ENCODE measurements at places on chromosomes 1 and 21.

DNA sequence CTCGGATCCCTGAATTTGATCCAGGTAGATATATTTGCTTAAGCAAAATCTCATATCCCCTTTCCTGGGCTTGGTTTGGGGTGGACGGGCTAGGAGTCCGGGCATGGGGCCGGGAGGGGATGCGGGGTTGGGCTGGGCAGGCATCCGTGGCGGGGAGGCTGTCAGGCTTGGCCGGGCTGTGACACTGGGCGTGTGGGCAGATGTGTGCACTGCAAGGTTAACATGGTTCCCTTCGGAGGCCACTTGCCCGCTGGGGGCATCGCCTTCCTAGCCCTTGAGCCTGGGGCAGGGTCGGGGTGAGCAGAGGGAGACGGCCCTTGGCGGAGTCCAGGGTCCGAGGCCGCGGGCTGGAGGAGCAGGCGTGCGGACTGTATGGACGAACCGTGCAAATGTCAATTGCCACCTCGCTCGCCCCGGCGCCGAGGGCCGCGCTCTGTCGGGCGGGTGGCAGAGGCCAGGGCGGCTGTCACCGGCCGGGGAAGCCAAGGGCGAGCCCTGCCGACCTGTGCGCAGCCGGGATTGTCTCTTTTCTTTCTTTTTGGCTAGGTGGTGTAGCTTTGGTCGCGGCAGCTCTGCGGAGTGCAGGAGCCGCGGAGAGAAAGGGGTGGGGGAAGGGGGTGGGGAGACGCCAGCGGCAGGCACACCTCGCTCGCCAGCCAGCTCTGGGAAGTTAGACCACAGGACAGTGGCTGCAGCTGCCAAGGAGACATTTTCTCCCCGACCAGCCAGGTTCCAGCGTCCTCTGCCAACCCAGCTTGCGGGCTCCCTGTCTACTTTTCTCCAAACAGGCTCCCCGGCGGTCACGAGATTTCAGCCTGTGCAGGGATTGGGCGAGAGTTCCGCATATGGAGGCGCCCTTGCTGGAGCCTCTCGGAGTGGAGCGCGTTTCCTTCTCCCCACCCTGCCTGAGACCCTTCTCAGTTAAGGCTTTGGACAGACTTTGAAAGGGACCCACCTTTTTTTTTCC is 1.3 kb downstream of the RCOR3 start:
- DNase-seq, result peak; percentile 89

GRCh38 chr1:204797401-204797800 is 73.3 kb upstream of the NFASC start:
- DNase-seq, result no peak

DNA sequence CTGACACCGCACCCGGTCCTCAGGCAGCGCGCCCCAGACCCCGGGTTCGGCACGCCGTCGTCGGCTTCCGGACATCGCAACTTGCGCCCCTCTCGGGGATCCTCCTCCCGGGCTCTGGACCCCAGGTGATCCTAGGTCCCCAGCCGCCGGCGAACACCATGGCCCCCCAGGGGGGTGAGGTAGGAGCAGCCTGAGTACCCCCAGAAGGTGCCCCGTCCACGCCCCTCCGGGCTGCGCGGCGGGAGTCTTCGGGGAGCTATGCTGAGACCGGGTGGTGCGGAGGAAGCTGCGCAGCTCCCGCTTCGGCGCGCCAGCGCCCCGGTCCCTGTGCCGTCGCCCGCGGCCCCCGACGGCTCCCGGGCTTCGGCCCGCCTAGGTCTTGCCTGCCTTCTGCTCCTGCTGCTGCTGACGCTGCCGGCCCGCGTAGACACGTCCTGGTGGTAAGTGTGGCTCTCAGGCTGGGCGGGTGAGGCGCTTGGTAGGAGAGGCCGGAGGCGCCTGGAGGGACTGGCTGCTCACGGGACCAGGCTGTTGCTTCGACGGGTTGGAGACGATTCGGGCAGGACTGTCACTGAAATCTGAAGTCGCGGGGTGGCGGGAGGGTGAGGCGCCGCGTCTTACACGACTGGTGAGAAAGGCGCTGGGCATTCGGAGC is 367 bp downstream of the WNT2B start:
- DNase-seq, result no peak

- peak; percentile 19 for DNase-seq
These were observed 23.5 kb upstream of the RSBN1 start for GRCh38 chr1:113835686-113836290.

GRCh38 chr1:2003541-2004131 is at the start of gene CFAP74:
CFAP74 (minus strand) TSS chr1:2003786; CDS start chr1:1990956, 12,830 bp downstream.
- DNase-seq, result peak; percentile 76

GRCh38 chr1:86762336-86762735 is 58.0 kb downstream of the SH3GLB1 start:
- no peak for DNase-seq

- DNase-seq, result no peak
These were observed 60.0 kb upstream of the ATP5PO start for GRCh38 chr21:33975548-33976081.

- DNase-seq, result no peak
These were observed 7.6 kb downstream of the PADI4 start for GRCh38 chr1:17315542-17316130.

DNA sequence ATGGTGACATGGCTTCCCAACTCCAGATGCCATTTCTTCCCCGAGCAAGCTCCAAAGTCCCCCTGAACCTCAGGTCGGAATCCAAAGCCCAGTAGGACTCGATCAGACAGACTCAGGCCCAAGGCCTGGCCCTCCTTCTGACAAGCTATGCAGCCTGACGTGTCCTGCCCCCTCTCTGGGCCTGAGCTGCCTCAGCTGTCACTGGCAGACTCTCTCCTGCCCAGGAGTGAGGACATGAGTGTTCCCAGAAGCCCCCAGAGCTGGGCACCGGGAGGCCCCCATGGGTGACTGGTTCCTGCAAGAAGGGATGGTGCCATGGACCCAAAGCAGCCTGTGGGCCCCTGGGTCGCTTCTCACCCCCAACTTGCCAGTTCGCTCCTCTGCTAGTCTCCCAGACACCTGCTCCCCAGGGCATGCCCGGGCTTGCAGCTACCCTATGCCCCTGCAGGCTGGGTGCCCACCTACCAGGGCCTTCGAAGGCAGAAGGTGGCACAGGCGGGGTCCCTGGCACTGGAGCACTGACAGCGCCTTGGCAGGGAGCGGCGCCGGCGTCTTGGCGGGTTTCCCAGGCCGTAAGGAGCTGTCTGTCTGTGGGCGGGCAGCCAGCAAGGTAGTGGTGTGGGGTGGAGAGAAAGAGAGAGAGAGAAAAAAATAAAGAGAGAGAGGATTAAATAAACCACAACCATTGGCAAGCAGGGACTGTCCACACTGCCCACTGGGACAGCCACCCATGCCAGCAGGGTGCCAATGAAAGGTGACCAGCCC is 2.3 kb downstream of the EDN2 start:
- no peak for DNase-seq

GRCh38 chr1:207059881-207060280 is 6.8 kb downstream of the PFKFB2 start:
- no peak for DNase-seq

DNA sequence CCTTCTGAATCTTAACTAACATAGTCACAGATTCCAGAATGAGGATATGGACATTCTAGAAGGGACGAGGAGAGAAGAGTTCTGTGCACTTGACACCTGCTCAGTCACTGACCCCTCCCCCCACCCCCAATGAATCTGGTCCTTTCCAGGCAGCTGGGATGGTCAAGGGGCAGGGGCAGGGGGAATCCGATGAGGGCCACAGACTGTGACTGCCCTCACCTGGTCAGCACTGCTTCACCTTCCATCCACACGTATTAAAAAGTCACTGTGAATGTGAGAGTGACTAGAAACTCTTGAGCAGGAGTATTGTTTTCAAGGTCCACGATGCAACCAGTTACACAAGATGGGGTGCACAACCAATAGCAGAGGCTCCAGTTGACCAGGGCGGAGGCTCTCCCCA is 9.5 kb upstream of the PRAMEF12 start:
- no peak for DNase-seq

GRCh38 chr1:66532798-66533783 is 862 bp upstream of the SGIP1 start:
- peak; percentile 4 for DNase-seq

DNA sequence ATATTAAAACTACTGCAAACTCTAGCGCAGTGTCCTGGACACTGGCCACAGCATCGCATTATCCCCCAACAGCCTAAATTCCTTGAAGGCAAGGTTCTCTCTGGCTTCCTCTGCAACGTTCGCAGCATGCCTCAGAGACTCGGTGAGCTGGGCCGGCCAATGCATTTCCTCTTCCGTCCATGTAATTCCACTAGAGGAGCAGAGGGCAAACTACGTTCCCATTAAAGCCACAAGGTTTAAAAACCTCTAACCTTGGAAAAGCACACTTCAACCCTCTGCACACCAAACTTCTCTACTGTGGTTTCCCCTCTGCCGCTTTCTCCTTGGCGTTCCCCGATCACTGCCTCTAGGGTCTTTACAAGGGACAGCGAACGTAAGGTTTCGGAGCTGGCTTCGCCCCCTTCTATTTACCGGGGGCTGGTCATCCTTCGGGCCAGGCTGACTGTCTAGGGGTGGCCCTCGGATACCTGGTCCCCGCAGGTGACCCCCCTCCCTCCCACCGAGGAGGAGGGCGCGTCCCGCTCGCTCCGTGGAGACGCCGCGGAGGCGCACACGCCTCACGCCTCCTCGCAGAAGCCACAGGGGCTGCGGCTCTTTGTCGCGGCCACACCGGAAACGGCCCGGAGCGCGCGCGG is 456 bp upstream of the SMYD2 start:
- no peak for DNase-seq

- DNase-seq, result no peak
These were observed 7.6 kb downstream of the CYP4X1 start for GRCh38 chr1:47031059-47031458.

GRCh38 chr1:19643602-19644394 is at the start of gene NBL1:
NBL1 (plus strand) TSS chr1:19644311; CDS start chr1:19655031, 10,720 bp downstream.
- peak; percentile 59 for DNase-seq

DNA sequence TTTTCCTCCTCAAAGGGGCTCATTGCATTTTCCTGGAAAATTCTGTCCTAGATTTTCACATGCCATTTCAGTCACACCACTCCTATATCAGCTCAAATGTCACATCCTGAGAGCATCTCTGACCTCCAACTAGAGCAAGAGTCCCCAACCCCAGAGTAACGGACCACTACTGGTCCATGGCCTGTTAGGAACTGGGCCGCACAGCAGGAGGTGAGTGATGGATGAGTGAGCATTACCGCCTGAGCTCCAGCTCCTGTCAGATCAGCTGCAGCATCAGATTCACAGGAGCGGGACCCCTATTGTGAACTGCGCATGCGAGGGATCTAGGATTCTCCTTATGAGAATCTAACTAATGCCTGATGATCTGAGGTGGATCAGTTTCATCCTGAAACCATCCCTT is 12.7 kb upstream of the RRP15 start:
- no peak for DNase-seq

- DNase-seq, result peak; percentile 40
These were observed 1.1 kb downstream of the MIA3 start for GRCh38 chr1:222618880-222619596.

DNA sequence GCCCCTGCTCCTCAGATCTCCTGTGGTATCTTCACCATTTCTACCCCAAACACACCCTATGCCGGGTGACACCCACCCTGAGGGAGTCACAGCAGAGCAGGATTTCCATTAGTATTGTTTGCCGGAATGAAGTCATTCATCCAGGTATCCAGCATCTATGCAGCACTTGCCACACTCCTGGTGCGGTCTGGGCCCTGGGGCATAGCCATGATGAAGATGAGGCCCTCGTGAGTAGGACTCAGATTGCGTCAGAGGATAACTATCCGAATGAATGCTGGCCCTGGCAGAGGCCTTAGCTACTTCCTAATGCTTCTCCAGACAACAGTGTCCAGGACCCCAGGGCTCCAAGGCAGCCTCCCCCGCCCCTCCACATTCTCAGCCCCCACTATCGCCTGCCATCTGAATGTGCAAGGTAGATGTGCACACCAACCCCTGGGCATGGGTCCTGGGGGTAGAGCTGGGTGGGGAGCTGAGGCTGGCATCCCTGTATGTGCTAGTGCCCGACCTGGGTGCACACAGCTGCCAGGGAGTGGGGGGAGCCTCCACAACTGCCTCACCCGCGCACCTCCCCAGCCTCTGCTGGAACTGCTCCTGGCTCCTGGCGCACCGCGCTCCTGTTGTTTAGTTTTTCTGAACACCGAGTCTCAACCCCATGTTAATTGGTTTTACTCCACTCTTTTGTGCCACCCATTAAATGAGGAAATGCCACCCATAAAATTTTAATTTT is 25.5 kb upstream of the ZC3H12A start:
- DNase-seq, result no peak

DNA sequence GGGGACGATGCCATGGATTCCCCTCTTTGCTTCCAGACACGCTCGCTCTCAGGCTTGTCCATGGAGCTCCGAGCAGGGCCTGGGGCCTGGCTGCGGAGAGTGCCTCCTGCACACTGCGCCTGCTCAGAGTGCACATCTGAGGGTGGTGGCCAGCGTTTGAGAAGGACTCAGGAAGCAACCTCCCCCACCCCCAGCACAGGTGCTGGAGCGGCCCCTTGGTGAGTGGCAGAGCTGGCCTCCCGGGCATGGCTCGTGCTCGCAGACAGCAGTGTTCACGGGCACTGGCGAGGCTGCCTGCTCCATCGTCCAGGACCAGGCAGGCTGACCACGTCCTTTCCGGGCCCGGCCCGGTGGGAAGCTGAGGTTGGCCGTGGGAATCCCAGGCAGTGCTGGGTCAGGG is 2.8 kb downstream of the SPATC1L start:
- DNase-seq, result no peak

GRCh38 chr1:153506831-153507413 is 28.9 kb downstream of the S100A6 start:
- DNase-seq, result no peak

DNA sequence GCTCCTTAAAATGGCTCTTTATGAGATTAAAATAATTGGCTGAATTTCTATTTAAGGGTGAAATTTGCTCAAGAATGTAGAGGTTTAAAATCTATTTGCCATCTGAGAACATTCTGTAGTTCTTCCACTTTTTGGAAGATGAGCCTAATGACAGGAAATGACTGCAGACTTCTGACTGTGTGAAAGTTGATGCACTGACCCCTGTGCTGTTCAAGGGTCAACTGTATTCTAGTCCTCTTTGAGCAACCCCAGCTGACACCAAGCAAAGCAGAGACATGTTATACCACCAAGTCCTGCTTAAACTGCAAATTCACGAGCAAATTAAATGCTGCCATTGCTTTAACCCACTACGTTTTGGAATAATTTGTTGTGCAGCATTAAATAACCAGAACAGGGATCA is 26.6 kb downstream of the DDAH1 start:
- no peak for DNase-seq

GRCh38 chr1:162206749-162207635 is 137.5 kb downstream of the NOS1AP start:
- DNase-seq, result peak; percentile 25

DNA sequence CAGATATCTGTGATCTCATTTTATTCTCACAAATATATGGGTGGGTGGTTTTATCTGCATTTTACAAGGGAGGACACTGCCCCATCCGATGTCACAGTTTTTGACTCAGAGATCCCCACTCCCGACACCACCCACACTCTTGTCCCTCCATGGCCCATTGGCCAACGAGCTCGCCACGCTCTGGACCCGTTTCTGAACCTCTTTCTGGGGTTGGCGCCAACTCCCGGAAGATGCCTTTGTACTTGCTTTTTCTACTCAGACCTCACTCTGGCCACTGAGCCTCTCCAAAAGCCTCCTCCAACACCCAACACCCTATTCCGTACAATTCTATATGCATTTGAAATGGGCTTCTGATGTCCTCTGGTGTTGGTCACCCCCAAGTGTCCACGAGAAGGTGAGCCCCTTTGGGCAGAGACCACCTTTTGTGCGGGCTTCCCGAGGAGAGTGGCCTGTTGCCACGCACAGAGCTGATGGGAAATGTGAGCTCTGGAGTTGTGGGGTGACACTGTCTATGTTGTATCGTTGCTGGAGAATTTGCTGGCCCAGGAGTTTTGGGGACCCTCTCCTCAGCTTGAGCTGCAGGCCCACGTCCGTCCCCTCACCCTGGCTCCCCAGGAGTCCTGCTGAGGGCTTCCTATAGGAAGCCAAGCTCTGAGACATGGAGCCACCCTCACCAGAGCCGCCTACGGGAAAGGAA is 366.9 kb upstream of the VAMP3 start:
- no peak for DNase-seq

Data from BE2C (cell line).